ENCODE measurements at places on chromosomes 7 and 10.

- DNase-seq: no peak
Measured at GRCh38 chr7:148567524-148567923, 23.0 kb upstream of the C7orf33 start.

DNA sequence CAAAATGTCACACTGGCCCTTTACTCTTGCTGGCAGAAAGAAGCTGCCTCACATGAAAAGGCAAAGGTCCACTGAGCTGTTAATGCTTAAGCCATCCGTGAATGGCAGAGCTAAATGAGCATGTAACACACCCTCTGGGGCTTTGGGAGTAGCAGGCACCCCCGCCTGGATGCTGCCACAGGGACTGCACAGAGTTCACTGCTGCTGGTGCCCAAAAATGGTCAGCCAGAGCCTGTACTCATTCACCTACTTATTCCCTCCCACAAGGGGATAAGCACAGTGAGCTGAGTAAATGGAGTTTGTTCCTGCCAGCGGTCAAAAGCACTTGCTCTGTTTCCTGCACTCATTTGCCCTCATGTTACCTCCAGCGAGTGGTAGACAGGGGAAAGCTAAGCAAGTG, 374.0 kb upstream of the STEAP1 start:
- no peak for DNase-seq

- no peak for DNase-seq
Measured at GRCh38 chr7:1291845-1292765, 59.4 kb downstream of the UNCX start.

DNA sequence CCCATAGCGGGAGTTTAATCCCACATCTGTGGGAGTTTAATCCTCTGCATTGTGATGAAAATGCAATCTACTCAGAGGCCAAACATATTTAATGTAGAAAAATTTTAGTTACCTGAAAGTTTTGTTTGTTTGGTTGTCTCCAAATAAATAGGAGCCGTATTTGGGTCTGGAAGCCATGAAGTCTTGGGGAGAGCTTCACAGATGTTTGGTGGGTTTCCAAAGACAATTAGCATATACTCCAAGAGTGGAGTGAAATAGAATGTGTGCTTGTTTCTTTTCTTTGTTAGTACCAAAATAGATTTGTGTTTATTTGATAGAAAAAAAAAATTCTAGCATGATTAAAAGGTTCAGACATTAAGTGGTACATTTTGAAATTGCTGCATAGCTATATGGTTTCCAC, 50.9 kb downstream of the ANK3 start:
- DNase-seq: no peak

- DNase-seq: no peak
Measured at GRCh38 chr10:52668024-52668423, 104.6 kb downstream of the MBL2 start.

DNA sequence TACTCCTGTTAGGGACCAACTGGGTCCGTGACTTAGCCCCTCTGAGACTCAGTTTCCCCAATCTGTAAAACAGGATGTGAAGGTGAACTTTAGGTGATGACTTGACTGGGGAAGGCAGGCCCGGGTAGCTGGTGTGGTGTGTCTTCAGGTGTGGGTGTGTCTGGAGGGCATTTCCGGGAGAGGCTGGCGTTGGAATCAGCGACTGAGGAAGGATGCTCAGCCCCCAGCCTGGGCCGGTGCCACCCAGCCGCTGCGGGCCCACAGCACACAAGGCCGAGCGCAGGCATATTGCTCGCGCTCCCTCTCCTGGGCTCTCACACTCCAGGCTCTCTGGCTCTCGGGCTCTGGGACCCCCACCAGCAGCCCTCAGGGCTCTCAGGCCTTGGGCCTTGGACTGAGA, 31.7 kb upstream of the CNPY1 start:
- no peak for DNase-seq

DNA sequence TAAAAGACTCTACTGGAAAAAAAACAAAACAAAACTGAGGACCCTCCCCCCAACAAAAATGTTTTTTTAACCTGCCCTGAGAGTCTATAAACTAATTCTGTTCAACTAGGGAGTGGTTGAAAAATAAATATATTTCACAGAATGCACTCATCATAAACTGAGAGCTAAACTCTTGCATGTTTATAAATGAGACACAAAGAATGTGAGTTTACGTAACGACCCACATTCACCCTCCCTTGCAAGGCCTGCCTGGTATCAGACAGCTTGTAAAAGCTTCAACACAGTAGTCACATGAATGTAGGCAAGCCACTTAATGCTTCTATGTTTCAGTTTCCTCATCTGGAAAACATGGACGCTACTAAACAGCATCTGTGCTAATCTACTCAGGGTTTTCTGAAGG, 50.3 kb downstream of the JAZF1 start:
- DNase-seq: no peak

GRCh38 chr7:17940951-17941431, 697 bp upstream of the SNX13 start:
- no peak for DNase-seq
